ENCODE measurements at places on chromosomes 7 and 10.

DNA sequence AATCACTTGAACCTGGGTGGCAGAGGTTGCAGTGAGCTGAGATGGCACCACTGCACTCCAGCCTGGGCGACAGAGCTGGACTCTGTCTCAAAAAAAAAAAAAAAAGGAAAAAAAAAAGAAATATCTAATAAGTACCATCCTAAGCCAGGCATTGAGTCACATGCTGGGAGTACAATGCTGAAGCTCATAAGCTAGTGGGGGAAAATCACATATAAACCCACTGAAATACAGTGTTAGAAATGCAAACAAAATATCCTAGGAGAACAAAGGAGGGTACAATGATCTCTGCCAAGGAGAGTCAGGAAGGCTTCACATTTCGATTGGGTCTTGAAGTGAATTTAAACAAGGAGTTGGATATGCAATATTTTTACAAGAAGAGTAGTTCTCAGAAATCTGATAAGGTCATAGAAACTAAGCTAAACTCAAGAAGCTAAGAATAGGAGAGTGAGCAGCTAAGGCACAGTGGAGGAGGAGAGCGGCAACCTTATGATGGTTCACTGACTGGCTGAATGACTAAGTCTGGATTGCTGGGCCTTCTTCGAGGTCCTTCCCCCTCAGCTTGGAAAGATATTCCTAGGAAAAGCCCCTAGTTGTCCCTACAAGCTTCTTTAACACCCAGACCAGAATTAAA lies 115.5 kb downstream of the PHTF2 start:
- DNase-seq, result no peak

DNA sequence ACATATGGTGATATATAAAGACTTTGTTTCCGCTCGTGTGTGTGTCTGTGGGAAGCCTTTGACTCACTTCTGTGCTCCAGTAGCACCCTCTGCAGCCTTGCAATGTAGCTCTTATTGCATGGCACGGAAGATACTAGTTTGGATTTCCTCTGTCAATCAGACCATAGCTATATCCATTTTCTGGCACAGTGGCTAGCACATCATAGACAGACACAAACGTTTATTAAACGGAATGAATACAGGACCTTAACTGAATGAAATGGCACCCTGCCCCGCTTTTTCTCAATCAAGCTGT lies 124.0 kb upstream of the PTPN20 start:
- peak; percentile 28 for DNase-seq

DNA sequence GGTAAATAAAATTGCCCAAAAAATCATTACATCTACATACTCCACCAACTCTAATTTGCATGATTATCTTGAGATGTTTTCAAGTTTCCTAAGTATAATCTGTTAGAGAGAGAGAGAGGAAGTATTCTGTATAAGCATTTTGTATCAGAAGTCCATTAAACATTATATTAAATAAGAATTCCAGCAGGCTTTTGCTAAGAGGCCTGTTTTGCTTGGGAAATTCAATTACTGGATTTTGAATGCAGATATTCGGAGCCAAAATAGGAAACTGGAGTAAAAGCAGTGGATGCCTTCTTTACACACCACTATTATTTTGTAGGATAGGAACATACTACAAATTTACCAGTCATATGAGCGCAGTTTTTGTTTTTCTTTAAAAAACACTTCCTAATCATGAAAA lies 727.8 kb downstream of the CNTNAP2 start:
- DNase-seq, result no peak

GRCh38 chr10:91307489-91307888 lies 87.0 kb downstream of the PCGF5 start:
- no peak for DNase-seq

GRCh38 chr10:26326851-26327250 lies 110.3 kb downstream of the GAD2 start:
- no peak for DNase-seq

DNA sequence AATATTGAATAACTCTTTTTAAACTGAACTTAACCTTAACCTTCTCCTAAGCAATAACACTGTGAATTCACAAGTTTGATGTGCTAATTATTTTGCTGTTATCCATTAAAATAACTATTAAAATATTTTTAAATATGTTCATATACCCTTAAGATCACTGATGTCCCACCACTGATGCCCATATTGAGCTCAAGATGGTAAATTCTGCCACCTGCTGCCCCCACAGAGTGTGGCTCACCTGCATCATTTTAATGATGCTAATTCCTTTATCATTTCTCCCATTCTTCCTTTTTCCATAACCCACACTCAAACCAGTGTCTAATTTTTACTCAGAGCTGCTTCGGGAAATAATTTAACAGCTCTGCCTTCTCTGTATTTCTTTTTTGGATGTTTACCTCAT lies 82.3 kb upstream of the ARID5B start:
- no peak for DNase-seq

- DNase-seq, result no peak
Observed at GRCh38 chr7:1919539-1920265, 249.6 kb downstream of the ELFN1 start.

All from activated naive CD8-positive, alpha-beta T cell treated with anti-CD3 and anti-CD28 coated beads for 36 hours (primary cell).